Cardiac fibroblast (primary cell): ENCODE measurements at places on chromosomes 5 and 9.

DNA sequence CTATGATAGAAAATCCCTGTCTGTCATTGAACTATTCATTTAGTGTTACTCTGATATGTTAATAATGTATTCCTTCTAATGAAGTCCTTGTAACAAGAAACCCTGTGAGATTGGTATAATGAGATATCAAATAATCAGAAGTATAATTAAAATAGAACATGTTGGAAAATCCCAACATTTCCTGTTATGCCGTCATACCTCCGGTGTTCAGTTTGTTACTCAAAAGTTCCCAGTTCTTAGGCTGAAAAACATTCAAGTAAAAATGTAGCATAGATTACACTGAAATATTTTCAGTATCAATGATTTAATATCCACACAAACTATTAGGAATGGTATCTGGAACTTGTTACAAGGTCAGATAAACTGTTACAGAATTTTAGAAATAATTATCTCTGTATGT, 227.5 kb downstream of the GNA14 start:
- no peak for DNase-seq

GRCh38 chr5:89698028-89698427, 711.5 kb downstream of the CETN3 start:
- no peak for DNase-seq

- no peak for DNase-seq
Measured at GRCh38 chr5:161535762-161536161, 10.8 kb downstream of the GABRB2 start.

GRCh38 chr5:72478684-72479083, 28.5 kb downstream of the ZNF366 start:
- peak; percentile 35 for DNase-seq

DNA sequence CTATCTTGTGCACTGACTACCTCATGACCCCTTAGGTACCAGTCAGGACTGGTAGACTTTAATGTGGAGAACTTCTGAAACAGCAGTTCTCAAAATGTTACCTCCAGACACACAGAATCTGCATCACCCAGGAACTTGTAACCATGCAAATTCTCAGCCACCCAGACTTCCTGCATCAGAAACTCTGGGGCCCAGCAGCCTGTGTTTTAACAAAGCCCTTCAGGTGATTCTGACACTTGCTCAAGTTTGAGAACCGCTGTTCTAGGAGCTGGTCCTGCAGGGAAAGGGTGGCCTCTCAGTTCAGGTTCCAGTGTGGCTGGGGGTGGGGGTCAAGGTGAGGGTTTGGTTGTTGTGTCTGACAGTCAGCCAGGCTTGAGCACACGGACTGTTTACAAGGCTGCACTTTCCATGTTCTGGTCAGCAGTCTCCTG, 28.4 kb downstream of the ZFP62 start:
- DNase-seq: no peak

- DNase-seq: no peak
Measured at GRCh38 chr9:124121725-124122124, 110.2 kb downstream of the LHX2 start.

GRCh38 chr9:2624051-2624682, 2.6 kb downstream of the VLDLR start:
- DNase-seq: no peak

DNA sequence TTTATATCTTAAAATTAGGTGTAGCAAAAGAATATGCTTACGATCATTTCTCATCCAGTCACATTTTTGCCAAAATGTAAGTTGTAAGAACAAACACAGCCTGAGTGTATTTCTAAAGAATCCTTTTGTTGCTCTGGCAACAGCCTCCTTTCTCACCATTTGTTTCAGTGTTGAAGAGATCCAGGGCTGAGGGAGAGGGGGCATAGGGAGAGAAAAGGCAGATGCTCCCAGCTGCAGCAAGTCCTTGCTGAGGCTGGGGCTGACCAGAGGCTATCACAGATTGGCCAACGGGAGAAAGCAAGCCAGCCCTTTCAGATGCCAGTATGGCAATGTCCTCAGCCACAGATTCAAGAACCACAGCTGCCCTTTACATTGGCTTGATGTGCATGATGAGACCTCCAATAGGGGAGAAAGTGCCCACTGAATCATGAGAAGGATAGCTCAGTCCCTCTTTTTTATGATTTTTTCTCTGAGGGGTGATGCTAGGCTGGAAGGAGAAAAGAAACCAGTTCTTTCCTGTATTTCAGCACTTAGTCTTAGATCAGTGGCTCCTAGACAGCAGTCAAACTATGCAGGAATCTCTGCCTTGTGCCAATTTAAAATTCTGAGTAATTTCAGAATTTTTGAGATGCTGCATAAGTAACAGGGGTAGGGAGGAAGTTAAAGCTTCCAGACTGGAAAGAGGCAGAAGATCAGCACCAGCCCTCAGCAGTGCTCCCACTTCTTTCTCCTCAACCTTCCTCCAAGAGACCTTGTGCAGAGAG, 142.1 kb downstream of the LHFPL2 start:
- DNase-seq: peak; percentile 57

DNA sequence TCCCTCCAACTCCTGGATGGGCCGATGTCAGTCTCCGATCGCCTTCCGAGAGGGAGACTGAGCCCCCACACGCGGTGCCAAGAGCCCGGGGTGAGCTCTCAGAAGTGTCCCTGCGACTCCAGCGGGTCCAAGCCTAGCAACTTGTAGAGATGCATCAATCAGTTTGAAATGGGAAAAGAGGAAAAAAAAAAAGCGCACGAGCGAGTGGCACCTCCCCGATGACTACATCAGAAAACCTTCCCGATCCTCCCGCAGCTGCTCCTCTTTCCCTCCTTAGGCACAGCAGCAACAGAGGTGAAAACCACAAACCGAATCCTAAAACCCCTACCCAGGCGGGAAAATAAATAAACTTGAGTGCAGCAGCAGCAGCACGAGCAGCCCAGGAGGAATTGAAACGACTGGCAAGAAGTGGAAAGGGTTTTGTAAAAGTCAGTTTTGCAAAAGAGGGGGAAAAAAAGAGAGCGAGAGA, 1.0 kb upstream of the EFNA5 start:
- DNase-seq: no peak

DNA sequence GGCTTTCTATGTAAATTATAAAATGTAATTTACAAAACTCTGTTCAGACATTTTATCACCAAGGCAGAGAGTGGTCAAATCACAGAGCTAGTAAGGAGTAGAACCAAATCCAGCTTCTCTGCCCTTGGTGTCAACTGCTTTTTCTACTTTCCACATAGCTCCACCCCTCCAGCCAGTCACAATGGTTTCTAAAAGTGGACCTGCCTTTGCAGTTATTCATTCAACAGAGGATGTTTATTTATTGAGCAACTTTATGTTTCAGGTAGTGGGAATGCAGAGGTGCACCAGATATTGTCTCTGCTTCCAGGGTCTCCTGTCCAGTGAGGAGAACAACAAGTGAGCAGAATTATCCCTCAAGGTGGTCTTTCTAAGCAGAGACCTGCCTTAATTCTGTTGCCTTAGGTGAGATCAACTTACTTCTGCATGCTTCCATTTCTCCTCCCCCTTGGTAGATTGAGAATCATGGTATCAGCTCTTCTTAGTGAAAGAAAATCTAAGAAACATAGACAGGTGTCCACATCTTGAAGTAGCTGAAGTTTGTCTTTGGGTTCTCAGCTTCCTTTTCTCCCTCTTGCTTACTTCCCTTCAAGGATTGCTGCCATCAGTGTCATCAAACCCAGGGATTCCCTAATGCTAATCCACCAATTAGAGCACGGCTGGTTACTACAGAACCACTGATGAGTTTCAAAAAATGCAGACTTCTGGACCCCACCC, 17.2 kb upstream of the PDCD1LG2 start:
- DNase-seq: peak; percentile 73

DNA sequence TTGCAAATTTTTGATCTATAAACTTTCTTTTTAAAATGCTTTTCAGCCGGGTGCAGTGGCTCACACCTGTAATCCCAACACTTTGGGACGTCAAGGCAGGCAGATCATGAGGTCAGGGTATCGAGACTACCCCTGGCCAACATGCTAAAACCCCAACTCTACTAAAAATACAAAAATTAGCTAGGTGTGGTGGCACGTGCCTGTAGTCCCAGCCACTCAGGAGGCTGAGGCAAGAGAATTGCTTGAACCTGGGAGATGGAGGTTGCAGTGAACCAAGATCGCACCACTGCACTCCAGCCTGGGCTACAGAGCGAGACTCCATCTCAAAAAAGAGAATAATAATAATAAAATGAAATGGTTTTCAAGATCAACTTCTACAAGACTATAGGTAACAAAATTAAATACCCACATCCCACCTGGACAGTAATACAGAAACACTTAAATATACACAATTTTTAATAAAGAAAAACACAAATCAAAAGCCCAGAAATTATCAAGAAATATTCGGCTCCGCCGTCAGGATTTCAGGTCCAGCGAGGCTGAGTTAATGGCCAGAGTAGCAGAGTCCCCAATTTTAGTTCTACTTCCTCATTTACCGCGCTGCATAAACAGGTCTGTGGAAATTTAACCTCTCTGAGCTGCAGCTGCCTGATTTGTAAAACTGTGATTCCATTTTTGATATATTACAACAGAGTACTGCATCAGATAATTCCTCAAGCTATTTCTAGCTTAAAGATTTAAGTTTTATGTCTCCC, 4.0 kb downstream of the TUT7 start:
- DNase-seq: no peak

DNA sequence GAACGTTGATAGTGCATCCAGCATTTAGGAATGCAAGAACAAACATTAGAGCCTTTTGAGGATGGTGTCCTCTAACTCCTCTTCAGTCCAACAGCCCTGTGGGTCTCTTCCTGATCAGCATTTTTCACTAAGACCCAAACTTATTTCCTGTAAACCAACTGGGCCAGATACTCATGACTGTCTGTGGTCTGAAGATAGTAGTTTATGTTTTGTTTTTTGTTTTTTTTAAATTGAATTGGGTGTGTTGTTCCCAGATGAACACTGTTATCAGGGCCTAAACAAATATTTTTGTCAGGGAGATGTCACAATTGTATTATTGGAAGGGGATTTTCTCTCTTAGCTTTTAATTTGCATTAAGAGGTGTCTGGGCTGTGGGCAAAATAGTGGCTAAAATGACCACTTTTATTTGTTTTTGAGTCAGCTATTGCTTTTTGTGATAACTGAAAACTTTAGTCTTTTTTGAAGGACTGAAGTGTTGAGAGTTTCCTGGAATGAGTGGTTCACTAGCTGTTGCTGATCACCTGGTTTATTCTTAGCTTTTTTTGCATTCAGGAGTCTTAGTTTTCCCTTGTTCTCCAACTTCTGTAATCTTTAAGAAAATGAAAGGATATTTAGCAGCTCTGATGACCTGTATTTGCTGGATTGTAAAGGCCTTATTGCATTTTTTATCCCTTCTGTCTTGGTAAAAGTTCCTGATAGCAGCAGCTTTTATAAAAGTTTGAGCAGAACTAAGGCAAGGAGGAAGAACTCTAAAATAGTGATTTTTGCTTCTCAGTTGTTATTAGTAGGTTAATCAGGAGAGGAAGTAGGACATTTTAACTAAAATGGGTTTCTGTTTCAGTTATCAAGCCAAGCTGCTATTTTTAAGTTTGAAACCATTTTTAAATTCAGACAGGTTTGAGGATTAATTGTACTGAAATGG, 5.5 kb downstream of the MAN2A1 start:
- DNase-seq: no peak

DNA sequence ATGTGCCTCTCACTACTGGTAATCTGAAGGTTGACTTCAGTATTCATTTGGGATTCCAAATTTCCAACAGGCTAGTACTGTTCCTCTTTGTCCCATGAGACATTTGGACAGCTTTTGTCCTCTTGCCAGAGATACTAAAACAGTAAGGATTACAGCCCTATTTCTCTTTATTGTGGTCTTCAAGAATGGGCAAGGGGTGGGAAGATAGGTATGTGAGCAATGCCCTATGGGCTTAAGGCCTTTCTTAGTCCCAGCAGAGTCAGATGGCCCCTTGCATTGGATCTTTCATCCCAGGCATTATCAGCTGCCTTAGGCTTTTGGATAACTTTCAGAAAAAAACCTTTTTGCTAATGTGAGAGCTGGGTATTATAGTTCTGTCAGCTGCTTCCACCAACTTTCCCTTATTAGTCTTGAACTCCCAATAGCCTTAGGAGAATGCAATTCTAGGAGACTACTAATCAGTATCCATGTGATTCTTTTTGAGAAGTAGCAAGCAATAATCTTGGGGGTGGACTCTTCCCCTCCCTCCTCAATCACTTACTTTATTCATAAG, 361.1 kb upstream of the NUDT12 start:
- no peak for DNase-seq

DNA sequence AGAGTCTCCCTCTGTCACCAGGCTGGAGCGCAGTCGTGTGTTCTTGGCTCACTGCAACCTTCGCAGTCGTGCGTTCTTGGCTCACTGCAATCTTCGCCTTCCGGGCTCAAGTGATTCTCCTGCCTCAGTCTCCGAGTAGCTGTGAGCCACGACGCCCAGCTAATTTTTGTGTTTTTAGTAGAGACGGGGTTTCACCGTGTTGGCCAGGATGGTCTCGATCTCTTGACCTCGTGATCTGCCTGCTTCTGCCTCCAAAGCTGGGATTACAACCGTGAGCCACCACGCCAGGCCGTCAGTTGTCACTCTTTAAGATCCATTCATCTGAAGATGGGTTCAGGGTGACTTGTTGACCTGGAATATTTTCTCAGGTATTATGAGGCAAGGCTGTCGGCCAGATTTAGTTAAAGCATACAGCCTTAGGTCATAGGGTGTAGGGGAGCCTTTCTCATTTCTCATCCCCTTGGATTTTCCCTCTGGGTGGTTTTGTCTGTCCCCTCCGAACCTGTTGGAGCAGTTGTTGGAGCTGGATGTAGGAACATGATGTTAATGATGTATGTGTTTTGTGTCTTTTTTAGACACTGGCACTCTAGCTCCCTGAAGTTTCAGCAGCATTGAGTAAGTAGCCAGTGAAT, 1.6 kb downstream of the SLC22A5 start:
- DNase-seq: no peak

DNA sequence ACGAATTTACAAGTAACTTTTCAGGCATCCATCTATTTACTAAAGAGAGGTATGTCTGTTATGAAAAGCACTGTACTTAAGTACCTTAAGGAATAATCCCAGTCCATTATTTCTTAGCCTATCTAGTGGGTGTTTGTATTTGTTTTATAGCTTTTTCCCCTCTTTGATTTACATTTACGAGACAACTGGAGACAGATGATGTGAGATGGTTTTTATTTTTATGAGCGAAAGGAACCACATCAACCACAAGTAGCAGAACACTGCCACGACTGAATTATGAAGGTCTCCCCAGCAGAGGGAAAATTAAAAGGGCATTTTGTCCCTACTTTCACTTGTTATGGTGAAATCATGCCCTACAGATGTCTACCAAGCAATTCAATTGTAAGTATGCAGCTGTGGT, 357.8 kb downstream of the NFIB start:
- no peak for DNase-seq

DNA sequence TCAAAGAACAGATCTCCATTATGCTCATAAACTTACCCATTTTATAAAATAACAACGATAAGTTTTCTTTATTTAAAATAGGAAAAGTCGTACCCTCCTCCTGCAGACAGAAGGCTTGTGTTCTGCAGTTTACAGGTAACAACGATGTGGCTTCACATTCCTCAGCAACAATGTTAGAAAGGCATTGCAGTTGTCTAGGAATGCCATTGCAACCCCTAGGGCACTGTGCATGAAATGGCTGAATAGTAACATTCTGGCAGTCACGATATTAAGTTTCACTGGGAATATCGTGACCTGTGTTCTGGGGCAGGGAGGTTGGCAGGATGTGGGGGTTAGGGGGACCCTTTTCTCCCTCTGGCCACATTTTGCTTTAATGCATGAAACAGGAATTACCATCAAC, 331.9 kb downstream of the DEPDC1B start:
- DNase-seq: no peak
